DND-41 (cell line): ENCODE measurements at places on chromosomes 13 and 19.
A peak's percentile ranks its signal among the peaks of the same experiment; 100 is the strongest.

DNA sequence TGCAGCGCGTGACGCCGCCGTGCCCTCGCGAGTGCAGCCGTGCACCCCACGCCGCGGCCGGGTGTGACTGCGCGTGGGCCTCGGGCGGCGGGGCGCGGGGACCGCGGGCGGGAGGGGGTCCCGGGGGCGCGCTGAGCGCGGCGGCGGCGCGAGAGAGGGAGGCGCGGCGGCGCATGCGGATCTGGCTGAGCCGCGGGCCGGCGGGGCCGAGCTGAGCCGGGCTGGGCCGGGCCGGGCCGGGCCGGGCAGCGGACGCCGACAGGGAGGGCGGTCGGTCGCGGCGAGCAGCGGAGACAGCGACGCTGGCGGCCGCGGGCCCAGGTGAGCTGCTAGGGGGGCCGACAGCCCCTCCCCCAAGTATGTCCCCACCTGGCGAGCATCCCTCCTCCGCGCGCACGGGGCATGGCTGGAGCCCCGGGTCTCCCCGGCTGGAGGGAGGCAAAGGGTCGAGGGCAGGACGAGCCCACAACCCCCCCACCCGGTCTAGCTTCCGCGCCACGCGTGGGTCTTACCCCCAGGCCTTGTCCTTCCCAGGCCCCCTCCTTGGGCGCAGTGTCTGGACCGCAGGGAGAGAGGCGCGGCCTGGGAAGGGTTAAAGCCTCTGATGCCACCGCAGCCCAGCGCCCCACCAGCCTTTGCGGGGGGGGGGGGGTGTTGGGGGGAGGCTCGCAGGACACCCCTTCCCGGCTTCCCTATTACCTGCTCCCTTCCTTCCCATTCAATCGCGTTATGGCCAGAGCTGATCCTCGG lies at the start of gene SPTBN4:
Gene SPTBN4, plus strand, starts transcription at position 17 of the 750 bp plus-strand sequence. CDS start 5,621 bp downstream, outside the sequence.
- DNase-seq, result no peak

GRCh38 chr19:42052241-42052863 lies 17.7 kb downstream of the GRIK5 start:
- no peak for DNase-seq

- no peak for DNase-seq
These were observed 2.3 kb upstream of the U2AF2 start for GRCh38 chr19:55652311-55653128.

DNA sequence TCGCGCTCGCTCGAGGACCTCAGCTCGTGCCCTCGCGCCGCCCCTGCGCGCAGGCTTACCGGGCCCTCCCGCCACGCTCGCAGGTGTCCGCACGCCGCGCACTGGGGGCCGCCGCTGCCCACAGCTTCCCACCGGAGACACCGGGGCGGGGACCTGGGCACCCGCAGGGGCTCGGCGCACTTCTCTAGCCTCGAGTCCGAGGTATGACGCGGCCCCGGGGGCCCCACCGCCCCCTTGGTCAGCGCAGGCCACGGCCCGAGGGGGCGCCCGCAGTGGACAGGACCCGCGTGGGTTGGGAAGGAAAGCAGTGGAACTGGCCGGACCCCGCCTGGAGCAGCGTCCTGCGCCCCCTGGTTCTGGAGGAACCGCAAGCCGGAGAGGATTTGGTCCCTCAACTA lies 2.1 kb upstream of the GRWD1 start:
- DNase-seq, result no peak

DNA sequence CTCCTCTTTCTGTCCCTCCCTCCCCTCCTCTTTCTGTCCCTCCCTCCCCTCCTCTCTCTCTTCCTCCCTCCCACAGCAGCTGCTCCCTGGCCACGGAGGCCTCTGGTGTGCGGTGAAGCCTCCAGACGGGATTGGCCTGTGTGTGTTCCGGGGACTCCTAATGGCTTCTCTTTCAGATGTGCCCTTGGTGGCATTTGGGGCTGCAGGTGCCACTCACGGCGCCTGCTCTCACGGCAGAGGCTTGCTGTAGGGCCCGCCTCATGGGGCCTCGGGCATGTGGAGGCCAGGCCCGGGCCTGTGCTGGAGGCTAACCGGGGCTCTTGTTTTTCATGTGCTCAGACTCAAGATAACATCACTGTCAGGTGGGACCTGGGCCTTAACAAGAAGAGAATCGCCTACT lies 20.9 kb downstream of the UPF1 start:
- no peak for DNase-seq

DNA sequence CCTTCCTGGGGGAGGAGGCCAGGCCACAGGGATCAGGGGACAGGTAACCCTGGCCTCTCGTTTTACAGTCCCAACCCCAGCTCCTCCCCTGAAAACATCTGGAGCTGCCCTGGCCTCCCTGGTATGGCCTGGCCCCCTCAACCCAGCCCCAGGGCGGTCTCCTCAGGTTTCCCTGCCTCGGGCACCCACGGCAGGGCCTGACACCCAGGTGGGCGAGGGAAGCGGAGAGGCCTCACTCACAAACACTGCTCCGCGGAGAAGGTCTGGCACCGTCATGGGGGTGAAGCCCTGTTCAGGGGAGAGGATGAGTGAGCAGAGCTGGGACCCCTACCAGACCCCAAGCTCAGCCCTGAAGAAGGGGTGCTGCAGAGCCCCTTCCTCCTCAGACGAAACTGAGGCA lies 6.5 kb upstream of the CCER2 start:
- DNase-seq, result no peak

- peak; percentile 53 for DNase-seq
These were observed 126.6 kb downstream of the USP12 start for GRCh38 chr13:27044837-27045570.

DNA sequence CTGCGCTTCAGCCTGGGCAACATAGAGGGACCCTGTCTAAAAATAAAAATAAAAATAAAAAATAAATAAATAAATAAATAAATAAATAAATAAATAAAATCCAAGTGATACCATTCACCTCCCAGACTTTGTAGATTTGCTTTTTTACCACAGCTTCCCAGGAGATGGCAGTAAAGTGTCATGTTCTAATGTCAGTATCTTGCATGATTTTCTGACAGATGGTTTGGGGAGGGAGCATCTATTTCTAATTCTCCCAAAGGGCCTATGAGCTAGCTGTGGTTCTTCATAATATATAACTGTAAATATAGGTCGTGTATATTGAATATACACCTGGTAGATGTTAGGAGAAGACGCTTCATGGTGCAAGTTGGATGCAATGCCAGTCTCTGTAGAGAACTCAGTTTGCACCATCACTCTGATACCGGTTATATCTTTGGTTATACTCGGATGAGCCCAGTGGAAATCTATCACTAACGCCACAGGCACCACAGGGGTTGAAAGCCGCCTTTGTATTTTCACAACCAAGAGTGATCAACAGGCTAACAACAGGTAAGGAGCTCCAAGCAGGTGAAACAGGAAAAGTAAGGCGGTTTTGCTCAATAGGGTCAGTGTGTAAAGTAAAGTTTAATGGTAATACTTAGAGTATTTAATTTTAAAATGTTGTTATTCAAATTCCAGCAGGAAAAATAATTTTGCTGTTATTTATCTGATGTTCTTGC lies 13.9 kb downstream of the APLP1 start:
- DNase-seq, result peak; percentile 43

DNA sequence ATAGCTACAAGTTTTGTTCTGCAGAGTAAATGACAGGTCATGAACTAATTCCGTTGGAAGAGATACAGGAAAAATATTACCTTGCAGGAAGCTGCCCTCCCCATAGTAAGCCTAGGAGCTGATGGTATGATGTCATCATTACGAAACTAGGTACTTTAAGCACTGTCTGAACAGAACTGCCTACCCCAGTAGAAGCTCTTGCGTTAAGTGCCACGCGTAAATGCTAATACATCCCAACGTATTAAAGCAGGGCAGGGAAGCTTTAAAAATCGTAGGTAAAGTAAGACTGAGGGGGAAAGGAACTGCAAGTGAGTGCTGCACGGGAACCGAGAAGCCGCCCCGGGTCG lies 572 bp downstream of the UGGT2 start:
- DNase-seq, result no peak

DNA sequence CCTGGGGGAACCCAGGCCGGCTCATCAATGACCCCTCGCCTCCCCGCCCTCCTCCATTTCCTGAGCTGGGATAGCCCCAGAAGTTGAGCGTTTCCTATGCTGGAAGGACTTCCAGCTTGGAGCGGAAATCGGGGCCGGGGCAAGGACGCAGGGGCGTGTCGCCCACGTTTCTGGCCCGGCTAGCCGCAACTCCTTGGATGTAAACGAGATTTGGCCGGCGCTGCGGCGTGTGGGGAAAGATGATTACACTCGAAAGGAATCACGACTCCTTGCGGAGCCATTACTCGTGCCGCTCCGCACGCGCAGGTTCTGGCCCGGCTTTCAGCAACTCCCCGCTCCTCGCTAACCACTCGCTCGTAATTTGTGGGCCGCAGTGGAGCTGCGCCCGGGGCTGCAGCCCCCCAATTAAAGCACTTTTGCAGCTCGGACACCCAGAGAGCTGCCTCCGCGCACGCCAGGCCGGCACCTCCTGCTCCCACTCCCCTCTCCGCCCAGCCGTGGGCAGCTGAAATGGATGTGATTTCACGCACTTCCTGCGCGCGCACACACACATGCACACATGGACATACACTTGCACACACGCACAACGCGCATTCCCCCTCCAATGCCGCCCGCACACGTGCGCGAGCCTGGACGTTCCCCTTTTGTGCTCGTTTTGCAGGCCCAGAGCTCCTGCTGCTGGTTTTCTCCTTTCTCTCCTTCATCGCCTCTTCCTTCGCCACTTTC lies 15.7 kb downstream of the ZIC5 start:
- DNase-seq, result no peak

DNA sequence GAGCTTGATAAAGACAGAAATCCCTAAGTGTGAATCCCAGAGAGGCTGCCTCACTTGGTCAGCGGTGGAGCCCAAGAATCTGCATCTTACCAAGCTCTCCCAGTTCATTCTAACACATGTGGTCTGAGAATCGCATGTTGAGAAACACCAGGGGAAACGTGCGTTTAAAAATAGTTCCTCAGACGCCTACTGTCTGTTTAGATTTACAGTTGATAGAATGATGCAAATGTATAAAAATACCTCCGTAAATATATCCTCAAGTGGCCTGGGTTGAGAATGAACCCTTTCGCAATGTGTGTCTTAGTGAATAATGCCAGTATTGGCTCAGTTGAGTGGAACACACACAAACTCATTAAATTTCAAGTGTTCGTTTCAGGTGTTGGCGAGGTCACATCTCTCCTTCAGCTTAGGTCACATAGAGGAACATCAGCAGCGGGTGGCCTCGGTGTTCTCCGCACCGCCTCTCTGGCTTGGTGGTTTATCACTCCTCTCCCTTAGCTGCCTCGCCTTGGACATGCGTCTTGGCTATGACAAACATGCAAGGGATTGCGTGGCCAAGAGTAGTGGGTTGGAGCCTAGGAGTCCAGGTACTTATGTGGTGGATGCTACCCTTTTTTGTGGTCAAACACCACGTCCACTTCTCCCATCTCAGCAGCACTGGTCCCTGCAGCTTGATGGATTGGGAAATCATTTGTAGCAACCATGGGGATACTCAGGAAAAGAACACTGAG lies 117.6 kb upstream of the SPATA13 start:
- no peak for DNase-seq

- no peak for DNase-seq
These were observed 316.4 kb downstream of the GPC5 start for GRCh38 chr13:91714855-91715254.

- no peak for DNase-seq
These were observed 561.0 kb upstream of the KLF12 start for GRCh38 chr13:74695021-74695800.

DNA sequence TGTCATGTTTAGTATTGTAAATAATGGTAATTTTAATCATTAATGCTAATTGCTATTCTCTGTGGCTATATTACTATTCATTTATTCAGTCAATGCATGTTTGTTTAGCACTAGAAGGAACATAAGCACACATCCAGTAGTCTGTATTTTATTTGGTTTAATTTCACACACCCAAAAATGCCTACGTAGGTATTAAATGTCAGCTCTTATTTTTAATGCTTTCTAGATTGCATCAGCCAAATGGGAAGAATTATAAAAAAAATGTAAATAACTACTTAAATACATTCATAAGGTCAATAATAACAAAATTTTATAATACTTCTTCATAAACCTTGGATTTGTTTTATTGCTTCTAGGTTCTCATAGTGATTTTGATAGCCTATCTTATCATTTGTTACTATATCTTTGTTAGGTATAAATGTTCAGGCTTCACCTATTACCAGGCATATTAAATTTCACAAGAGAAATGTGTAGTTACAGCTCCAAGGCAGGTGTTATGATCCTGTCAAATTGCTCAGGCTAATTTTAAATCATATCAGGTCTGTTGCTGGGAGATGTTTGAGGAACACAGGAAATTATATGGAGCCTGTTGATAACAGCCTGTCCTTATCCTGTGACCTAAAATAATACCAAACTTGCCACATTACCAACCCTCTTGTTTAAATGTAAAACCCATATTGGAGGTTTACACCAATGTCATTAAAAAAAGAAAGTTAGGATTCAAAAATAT lies 34.4 kb downstream of the ITGBL1 start:
- DNase-seq, result no peak

- no peak for DNase-seq
These were observed 116.9 kb downstream of the USP12 start for GRCh38 chr13:27054760-27055159.

DNA sequence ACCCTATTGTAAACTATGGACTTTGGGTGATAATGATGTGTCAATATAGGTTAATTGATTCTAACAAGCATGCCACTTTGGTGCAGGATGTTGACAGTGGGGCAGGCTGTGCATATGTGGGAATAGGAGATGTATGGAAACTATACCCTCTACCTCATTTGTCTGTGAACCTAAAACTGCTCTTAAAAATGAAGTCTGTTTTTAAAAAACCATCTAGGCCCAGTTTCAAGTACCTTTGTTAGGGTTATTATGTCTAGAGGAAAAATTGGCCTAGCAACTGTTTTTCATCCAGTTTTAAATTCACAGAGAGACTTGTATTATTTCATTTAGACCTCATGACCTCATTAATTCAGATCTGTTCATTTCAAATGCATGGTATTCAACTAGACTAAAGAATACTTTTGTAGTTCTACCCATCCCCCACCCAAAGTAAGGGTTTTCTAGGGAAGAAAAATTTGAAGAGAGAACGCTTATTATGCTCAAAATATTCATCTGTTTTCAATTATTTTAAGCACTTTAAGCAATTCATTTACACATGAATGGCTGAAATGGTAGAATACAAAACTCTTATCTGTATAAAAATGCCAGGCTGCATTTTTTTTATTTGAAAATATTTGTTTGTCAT lies 1781.9 kb upstream of the MIR17HG start:
- DNase-seq, result no peak

DNA sequence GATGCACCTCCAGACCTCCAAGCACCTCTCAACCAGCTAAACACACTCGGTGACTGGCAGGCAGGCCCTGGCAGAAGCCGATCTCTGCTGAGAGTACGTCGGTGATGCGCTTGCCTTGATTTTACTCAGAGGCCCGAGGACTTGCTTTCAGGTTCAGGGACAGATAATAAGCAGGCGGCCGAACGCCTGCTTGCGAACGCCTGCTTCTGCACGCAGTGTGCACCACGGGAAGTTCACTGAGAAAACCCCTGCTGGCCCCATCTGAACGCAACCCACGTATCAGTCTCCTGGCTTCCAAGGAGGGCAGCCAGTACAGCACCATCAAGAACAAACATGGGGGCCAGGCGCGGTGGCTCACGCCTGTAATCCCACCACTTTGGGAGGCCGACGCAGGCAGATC lies 108.0 kb downstream of the STK24 start:
- DNase-seq, result no peak

GRCh38 chr13:114089341-114089740 lies 43.1 kb downstream of the RASA3 start:
- no peak for DNase-seq

GRCh38 chr13:36997716-36998427 lies 1.3 kb downstream of the ALG5 start:
- DNase-seq, result no peak

GRCh38 chr19:4534836-4535658 lies at the start of gene PLIN5:
TSS of gene PLIN5 (minus strand) at chr19:4535224. CDS start at chr19:4534074, 1,150 bp downstream.
- DNase-seq, result peak; percentile 16
